ENCODE measurements at places on chromosomes 3 and 15. TPM values are rescaled to one million over a fixed set of nuclear protein-coding genes. Genes with fewer than 3 reads are reported as not detected.

Gene CPN2
- not detected for total RNA-seq

Gene GOLGA6L7
- total RNA-seq: not detected

Gene ST3GAL6
- total RNA-seq: not detected

Gene ABHD10
- total RNA-seq: 66.5 TPM

Gene CELF6
- 0.20 TPM for total RNA-seq

Gene CYP1A1
- 4.3 TPM for total RNA-seq

Gene NPHP3
- 15.9 TPM for total RNA-seq

Gene GOLGA6L22
- not detected for total RNA-seq

Gene RRP9
- total RNA-seq: 40.7 TPM

Gene SPATA12
- total RNA-seq: not detected

Gene SLC22A13
- 0.18 TPM for total RNA-seq

Gene PLD1
- 0.86 TPM for total RNA-seq

Gene USP50
- total RNA-seq: not detected

Gene XCR1
- total RNA-seq: not detected

Gene LRRIQ4
- 0.18 TPM for total RNA-seq

Gene CD200R1
- total RNA-seq: 1.8 TPM

Gene SCN11A
- not detected for total RNA-seq

Gene CCDC39
- not detected for total RNA-seq

Gene PLIN1
- total RNA-seq: 0.50 TPM

Gene PPARG
- 0.63 TPM for total RNA-seq

Gene PLCH1
- 0.20 TPM for total RNA-seq

Gene PLSCR2
- total RNA-seq: not detected

Gene BCL2A1
- 47.9 TPM for total RNA-seq

Gene CSPG4
- not detected for total RNA-seq
